Stimulated activated CD4-positive, alpha-beta T cell treated with anti-CD3 and anti-CD28 coated beads, Interleukin-1b, Interleukin-23, amount 100 ng/mL, for 4 hours (primary cell): ENCODE measurements at places on chromosomes 12 and 14.

DNA sequence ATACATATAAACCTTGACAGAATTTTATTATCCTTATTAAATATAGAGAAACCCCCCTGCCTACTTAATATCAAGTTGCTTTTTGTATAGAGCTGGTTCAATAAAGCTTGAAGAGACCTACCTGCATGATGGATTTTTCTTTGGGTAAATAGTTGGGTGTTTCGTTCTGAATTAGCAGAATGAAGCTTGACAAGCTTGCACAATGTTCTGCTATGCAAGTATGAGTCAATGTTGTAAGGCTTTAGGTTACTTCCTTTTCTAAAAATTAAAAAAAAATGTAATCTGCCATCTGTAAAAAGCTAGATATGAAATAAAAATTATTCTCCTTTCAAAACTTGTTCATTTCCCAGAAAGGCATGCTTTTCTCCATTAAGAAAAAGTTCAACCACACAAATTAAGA is 1662.6 kb upstream of the SEL1L start:
- DNase-seq = no peak

DNA sequence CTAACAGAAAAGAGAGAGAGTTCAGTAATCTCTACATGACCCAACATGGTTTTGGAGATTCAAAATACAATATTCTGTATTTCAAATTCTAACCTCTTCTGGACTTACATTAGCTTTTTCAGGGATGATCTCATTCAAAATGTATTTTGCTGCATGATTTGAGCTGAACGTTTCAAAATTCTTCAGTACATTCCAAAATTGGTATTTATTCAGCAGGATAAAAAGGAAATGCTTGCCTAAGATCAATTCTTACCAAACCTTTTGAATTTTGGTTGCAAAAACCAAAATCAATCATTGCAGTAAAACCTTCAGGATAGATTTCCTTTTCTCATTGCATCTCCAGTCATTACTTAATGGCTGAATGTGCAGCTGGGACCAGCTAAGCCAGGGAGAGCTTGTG is 1761.3 kb upstream of the SEL1L start:
- no peak for DNase-seq

GRCh38 chr12:5403411-5403810 is 28.5 kb upstream of the NTF3 start:
- no peak for DNase-seq

DNA sequence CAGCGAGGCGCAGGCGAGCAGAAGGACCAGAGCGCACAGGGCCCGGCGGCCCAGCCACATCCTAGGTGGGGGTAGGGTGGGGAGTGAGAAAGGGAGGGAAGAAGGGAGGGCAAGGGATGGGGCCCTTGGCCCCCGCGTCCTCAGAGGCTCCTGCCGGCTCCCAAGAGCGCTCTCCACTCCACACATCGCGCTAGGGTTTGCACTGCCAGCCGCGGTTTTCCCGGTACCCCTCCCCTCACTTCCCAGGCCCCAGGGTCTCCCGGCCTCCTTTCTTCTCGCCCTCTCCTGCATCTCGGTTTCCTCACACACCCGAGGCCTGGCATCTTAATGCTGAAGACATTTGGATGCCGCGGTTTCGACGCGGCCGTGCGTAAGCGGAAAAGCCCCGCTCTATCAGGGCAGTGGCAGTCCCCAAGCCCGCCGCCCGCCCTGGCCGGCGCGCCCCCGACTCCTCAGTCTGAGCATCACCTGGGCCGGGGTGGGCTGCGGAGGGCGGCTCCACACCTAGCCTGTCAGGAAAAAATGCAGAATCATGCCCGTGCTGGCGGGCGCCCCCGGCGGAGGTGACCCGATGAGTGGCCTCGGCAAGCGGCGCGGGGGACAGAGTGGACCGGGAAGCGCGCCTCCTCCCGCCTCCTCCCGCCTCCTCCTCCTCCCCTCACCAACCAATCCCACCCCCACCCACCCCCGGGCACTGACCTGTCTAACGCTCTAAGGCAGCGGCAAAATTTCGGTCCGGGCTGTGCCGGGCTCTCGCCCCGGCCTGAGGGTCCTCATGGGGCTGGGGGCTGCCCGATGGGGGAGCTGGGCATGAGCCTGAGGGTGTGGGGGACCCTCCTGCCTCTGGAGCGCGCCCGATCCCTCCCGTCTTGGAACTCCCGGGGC is 686 bp downstream of the B4GALNT1 start:
- no peak for DNase-seq

DNA sequence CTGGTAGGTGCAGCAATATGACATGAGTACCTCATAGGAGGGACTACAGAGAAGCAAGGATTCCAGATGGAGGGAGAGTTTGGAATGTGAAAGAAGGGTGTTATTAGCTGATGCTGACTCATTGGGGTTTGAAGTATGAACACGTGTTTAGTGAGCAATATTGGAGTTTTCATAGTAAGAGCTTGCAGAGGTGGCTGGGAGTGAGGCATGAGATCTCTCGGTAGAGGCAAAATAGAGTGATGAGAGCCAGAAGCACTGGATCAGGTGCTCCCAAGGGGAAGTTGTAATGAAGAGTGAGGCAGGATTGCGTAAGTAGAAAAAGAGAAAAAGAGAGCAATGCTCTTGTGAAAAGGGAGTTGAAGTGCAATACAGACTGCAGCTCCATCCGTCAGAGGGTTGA is 42.1 kb downstream of the MGST1 start:
- no peak for DNase-seq

DNA sequence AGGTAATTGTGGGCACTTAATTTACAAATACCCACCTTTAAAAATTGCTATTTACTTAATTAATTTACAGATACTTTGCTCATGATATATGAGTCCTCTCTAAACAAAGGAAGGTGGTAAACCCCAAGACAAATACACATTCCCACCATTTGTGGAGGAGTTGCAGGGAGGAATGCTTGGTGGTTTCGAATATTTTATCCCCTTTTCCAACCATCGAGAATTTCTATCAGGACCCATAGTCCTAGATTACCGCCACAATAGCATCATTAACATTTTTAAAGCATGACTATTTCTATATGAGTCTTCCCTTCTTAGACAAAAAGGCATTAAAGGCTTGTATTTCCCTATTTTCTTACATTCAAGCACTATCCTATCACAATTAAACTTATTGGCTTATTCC is 34.2 kb upstream of the PLEKHA5 start:
- DNase-seq = no peak

DNA sequence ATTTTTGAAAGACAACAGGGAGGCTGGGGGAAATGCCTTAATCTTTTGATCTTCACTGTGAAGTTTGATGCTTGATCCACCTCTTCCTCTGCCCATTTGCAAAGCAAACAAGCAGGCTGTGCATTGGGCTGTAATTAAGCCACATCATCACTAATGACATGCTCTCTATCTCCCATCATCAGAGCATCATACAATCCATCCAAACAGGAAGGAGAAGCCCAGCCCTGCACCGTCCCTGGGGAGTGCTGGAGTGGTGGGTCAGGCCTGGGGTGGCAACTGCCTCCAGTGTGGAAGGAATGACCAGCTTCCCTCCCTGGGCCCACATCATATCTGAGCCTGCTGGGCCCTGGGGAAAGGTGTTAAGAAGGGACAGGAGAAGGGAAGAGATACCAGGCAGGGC is 6.9 kb upstream of the KRT74 start:
- DNase-seq = no peak

- no peak for DNase-seq
Measured at GRCh38 chr14:20436363-20436755, 393 bp upstream of the KLHL33 start.

DNA sequence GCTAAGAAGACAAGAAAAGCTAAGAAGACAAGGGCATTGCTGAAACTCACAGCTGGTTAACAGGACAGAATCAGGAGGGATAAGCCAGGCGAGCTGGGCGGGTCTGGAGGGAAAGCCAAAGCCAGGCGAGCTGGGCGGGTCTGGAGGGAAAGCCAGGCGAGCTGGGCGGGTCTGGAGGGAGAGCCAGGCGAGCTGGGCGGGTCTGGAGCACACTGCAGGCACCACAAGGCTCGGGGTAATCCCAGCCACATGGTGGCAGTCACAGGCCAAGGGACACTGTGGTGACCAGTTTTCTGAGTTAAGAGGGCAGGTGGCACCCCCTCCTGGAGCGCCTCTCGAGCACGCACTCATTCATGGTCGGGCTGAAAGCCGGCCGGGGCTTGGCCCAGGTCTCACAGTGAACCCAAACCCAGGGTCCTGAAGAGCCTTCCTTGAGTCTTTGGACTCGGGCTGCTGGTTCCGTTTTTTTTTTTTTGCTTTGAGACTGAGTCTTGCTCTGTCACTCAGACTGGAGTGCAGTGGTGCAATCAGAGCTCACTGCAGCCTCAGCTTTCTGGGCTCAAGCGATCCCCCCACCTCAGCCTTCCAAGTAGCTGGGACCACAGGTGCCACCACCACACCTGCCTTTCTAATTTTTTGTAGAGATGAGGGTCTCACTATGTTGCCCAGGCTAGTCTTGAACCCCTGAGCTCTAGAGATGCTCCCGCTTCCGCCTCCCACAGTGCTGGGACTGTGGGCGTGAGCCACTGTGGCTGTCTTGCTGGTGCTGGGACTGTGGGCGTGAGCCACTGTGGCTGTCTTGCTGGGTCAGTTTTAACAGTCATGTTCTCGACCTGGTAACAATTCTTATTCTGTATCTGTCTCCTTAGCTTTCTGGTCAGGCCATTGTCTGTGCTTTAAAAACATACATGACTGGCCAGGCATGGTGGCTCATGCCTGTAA is 40.2 kb downstream of the HSP90AA1 start:
- DNase-seq = peak; percentile 2

- no peak for DNase-seq
Measured at GRCh38 chr12:69435644-69436043, 34.5 kb upstream of the FRS2 start.

GRCh38 chr12:54140588-54141388 is 48.0 kb downstream of the SMUG1 start:
- DNase-seq = no peak

- DNase-seq = no peak
Measured at GRCh38 chr12:14902465-14902864, 16.8 kb upstream of the MGP start.

DNA sequence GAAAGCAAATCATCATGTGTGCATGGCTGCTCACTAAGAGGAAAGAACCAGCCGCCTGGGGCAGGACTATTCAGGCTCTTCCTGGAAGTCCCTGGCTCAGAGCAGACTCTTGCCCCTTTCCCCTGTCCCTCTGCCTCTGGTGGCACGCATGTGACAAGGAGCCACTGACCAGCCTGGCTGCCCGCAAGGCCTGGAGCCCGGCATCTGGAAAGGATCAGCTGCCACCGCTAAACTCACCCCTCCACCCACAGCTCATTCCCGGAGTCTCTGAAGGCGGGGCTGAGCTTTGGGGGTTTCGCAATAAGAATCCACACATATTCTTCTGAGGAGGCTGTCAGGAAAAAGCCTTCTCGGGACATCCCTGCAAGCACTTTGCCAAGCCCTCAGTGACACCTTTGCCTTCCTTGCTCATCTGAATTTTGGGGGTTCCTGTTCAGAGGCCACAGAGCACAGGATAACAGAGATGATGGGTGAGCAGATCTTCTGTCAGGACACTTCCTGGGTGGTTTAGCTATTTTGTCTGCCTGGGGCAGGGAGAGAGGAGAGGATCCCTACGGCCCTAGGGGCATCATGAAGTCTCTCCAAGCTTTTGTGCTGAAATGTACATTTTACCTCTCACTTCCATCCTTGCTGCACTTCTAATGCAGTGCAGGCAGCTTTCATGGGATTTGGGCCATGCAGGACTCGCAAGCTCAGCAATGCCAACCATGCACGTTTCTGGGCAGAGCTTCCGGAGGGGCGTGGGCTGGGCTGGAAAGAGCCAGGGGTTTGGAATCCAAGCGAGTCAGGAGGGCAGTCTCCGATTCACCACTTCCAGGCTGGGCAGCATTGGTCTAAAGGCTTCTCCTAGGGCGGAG is 124.8 kb upstream of the MAP1LC3B2 start:
- DNase-seq = no peak

DNA sequence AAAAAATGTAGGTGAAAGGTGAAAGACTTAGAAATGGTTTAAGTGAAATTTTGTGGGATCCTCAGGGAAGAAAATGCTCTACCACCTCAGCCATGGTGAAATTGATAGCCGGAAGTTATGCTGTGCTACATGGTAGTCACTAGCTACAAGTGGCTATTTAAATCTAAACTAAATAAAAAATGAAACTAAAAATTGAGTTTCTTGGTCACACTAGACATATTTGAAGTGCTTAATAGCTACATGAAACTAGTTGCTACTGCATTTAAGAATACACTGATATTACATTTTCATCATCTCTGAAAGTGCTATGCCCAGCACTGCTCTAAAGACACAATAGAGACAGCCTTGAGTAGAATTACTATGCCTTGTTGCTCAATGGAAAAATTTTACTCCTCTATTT is 10.3 kb upstream of the SLCO1B3 start:
- DNase-seq = no peak

DNA sequence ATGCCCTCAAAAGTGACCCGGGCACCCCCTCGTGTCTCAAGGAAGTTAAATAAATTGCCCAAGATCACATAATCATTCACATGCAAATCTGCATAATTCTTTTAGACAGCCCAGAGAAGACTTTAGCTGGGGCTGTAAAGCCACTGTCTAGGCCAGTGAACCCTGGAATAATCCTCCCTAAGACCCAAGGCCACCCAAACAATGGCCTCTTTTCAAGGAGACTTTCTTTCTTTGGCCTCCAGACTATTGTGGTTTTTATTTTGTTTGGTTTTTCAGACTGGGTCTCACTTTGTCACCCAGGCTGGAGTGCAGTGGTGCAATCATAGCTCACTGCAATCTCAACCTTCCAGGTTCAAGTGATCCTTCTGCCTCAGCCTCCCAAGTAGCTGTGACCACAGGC is 10.6 kb downstream of the SVOP start:
- no peak for DNase-seq

DNA sequence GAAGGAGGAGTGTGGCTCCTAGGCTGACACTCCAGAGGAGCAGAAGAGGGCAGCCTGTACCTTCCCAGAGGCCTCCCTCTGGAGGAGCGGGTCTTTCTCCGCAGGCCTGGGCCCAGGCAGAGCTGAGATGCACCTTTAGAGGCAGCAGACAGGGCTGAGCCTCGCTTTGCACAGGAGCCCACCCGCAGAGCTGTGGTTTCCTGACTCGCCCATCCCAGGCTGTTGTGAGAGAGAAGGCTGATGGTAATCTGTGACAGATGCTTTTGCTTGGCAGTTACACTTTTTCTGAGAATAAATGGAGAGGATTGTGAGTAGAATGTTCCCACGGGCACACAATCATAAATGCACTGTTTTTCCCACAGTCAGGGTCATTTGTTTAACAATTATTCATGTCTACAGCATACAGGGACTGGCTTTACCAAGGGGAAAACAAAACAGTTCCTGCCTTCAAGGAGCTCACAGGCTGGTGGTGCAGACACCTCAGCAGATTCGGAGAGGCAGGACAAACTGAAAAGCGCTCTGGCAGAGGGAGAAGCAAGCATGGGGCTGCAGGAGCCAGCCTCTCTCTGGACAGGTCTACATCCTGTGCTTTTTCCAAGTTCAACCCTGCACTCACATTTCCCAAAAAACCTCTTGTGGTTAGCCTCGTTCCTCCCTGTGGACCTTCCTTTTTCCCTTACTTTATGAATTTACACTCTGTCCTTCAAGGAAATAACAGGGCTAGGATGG is 13.9 kb downstream of the EVL start:
- peak; percentile 59 for DNase-seq
